SW 1271 (cell line): ENCODE measurements at places on chromosomes 11 and 22.

DNA sequence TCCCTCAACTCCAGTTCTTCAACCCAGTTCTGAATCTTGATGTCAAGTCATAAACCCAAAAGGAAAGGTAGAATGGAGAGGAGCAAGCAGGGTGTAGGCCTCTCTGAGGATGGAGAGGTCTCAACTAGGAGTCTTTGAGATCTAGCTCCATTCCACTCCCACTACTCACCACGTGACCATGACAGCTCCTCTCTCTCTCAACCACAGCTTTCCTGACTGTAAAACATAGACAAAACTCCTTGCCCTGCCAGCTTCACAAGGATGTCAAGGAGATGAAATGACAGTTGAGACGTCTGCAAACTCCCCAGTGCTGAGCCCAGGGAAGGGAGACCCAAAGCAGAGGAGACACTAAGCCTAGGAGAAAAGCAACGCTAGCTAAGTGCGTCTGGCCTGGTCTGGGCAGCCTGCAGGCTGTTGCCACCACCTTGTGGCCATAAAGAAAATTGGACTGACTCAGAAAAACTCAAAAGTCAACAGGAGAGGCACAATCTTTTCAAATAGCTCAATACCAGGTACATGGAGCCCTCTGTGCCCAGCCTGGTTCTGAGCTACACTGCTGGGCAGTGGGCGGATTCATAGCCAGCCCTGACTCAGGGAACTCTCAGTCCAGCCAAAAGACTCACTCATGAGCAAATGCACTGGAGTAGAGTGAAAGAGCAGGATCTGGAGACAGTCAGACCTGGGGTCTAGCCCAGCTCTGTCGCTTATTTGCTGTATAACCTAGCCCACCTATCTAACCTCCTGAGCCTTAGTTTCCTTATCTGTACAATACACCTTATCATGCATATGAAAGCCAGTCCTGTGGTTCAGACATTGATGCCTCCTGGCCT lies 3.4 kb downstream of the CLPB start:
- DNase-seq, result peak; percentile 63

DNA sequence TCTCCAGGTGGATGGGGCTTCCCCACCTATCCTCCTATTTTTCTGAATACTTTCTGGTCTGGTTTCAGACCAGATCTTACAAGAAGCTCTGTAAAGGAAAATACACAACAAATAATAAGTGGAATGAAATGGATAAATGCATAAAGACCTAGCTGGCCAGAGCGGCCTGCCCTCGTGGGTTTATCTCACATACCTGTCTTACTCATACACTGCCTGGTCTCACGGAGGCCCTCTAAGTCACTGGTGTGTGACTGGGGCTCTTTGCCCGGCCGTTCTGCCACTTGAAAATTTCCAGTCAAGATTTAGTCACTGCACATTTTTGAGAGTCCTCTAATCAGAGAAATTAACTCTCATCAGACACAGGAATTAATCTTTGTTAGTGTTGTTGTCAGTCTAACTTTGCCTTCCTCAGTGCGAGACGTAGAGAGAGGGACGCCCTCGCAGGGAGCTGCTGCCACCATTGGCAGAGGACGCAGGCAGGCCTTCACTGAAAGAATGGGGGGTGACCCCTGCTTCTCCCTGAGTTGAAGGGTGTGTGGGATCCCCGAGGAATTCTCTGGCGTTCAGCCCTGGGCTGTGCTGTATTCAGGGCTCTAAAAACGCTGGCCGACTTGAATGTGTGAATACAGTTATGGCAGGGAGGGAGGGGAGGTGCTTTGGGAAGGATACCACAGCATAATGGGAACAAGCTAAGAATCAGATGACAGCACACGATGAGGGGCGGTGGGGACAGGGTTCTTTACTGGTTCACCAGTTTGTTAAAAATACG lies 46.3 kb upstream of the CADM1 start:
- no peak for DNase-seq

DNA sequence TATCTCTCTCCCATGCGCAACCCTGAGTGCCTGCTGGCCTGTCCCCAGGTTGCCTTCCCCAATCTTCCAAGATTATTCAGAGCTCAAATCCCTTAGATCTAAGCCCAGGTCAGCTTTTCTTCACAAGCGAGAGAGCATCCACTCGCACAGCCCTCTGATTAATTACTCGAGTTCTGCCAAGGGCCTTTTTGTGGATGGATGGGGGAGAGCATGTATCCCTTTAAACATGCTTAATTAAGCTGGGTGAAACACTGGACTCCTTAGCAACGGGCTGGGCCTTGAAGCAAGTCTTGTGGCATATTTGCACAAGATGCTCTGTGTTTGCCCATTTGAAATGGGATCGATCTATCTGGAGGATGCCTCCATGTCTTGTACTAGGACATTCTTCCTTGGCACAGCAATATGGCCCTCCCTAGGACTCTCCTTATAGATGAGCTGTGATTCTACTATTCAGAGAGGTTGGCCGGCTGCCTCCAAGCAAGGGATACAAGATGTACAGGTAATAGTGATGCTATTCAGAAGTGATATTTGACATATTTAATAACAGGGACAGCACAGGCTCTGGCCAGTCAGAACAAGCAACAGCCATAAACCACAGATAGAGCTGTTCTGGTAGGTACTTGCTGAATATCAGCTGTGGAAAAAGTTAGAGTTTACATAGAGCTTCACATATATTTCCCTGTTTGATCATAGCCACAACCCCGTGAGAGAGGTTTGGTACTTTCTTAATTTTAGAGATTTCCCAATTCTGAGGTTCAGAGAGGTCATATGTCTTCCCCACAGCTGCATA lies 125.6 kb downstream of the CSNK2A3 start:
- DNase-seq, result no peak

DNA sequence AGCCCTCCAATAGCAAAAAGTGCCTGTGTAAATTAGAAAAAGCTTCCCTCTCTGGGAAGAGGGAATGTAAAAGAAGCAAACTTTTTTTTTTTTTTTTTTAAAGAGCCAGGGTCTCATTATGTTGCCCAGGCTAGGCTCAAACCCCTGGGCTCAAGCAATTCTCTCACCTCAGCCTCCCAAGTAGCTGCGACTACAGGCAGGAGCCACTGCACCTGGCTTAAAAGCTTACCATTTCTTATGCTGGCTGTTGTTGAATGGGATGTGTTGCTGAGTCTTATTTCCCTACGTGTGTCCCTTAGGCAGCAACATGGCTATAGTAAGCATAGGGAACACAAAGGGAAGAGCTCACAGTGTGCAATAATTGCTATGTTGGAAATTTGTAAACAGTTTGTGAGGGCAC lies 225.5 kb upstream of the CCDC90B start:
- DNase-seq, result no peak

DNA sequence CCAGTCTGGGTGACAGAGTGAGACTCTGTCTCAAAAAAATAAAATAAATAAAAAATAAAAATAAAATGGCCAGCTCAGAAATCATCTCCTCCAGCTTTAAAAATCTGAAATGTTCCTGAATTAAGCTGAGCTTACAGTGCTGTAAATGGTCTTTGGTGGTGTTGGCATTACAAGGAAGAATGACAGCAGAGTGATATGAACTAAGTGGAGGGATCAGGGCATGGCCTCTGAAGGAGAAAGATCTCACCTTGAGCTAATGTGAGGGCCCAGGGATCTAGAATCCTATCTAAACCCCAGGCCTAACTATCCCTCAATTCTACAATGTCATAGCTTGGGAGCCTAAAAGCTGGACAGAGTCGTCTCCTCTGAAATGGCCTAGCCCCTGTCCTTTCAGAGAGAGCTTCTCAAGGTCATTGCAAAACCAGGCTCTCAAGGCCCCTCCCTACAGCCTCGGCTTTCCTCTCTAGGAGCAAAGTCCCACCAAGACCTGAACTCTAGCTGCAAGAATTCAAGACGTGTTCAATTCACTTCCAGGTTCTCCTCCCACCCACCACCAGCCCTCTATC lies 345.4 kb downstream of the BUD13 start:
- no peak for DNase-seq

GRCh38 chr22:47083379-47083986 lies 321.0 kb downstream of the TBC1D22A start:
- no peak for DNase-seq

DNA sequence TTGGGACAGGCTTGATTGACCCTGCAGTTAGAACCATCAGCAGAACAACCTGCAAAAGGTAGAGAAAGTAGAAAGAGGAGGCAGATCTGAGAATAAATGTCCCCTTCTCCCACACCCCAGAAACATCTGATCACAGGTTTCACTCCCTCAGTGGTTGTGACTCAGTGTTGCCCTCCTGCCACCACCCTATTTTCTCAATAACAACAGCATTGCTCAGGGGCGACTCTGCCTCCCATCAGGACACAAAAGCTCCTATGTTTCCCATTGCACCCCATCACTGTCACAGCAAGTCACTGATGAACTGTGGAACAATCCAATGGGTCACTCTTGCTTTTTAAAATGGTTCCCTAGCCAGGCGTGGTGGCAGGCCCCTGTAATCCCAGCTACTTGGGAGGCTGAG lies 110.2 kb downstream of the RASSF10 start:
- peak; percentile 8 for DNase-seq

DNA sequence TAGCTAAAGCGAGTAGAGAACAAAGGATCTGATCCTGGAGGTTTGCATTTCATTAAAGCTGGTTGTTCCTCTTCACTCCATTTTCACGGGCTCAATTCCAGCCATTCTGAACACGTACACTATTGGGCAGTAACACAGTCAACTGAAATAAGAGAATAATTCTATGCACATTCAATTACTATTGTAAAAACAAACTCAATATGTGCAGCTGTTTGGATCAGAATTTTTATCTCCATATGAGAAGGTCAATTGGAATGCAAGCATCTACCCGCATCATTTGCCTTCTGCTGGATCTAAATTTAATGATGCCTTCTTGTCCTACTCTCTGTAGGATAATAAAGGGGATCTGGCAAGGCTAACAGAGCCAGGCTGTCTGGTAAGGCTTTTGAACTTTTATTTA lies 562.8 kb upstream of the CCDC179 start:
- DNase-seq, result no peak

- no peak for DNase-seq
Observed at GRCh38 chr11:20155683-20156279, 4.5 kb downstream of the DBX1 start.

DNA sequence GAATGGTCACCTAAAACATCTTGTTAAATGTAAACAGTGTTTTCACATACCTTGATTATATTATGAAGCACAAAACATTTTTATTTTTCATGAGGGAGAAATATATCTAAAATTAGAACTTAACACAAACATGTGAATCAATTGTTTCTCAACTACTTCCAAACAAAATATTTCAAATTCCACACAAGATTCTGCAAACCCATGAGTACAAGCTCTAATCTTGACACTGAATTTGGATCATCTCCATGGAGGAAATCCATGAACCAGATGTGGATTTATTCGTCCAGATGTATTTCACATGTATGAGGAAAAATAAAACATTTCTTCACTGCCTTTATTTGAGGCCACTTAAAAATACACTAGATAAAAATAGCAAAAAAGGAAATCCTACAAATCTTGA lies 184.2 kb downstream of the SBF2 start:
- no peak for DNase-seq

DNA sequence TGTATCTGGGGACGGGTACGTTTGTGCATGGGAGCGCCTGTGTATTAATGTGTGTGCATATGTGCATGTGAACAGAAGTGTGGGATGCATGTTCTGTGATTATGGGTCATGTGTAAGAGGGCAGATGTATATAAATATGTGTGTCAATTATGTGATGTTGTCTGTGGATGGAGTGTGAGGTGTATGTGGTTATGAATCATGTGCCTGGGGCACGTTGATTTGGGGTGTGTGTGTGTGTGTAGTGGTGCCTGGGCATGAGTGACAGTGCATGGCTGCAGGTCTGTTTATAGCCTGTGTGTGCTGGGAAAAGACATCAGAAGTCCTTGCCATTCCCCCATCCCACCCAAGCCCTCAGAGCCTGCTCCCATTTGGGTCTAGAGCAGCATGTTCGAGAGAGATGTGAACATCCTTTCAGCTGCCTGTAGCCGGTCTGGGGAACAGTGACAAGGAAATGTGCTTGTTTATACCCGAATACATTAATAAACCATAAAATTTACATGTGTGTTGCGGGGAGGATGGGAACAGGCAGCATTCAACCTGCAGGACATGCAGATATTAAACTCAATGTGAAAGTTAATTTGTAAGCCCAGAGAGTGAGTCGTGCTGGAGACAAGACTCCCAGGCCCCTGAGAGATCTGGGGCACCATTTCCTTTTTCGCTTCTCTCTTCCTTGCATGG lies 129.0 kb downstream of the NECTIN1 start:
- DNase-seq, result no peak

GRCh38 chr11:18193010-18193409 lies 20.4 kb downstream of the MRGPRX4 start:
- no peak for DNase-seq

DNA sequence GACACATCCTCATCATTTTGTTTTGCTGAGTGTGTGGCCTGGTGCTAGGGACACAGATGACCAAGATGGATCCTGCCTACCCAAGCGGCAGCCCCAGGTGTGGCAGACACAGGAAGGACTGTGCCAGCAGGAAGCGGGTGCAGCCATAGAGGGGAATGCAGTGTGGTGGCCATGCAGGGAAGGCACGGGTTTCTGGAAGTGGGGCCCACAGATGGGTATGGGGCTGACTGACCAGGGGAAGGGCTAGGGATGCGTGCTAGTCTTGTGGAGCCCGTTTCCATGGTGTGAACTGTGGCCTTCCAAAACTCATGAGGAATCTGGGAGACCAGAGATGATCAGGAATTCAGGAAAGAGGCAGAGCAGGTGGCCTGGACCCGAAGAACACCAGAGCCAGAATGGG lies 33.5 kb downstream of the YPEL1 start:
- DNase-seq, result no peak

DNA sequence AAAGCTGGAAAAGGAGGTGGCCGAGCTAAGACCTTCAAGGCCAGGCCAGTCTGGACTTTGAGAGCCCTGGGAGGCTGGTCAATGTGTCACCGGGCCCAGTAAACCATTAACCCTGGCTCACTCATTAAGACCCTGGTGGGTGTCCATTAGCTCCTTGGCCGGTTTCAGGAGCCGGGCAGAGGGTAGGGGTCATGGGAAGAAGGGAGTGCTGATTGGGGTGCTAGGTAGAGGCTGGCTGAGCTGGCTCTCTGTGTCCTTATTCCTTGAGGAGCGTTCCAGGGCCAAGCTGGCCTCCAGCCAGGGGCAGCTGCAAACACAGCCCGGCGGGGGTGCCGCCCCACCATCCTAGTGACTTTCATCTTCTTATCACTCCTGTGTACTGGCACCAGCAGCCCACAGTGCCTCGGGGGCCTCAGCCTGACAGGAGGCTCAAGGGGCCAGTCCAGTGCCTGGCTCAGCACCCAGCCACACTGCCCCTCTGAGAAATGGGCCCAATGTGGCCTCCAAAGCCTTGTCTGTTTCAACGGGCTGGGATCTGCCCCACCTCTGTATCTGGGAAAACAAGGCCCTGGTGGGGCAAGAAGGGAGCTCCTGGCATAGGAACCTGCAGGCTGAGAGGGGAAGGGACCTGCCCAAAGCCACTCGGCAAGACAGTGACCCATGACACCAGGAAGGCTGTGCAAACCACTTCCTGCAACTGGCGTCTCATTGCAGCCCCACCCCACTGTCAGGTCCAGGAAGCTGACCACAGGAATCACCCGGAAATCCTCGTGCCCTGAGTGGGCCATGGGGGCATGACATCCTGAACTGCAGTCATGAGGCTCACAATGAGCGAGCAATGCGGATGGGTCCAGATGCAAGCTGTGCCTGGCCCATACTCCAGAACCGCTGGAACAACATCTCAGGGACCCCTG lies 15.1 kb upstream of the RGL4 start:
- DNase-seq, result no peak

GRCh38 chr11:65375012-65375411 lies 7.4 kb downstream of the SLC25A45 start:
- DNase-seq, result no peak
